ENCODE measurements at places on chromosomes 1 and 21.

DNA sequence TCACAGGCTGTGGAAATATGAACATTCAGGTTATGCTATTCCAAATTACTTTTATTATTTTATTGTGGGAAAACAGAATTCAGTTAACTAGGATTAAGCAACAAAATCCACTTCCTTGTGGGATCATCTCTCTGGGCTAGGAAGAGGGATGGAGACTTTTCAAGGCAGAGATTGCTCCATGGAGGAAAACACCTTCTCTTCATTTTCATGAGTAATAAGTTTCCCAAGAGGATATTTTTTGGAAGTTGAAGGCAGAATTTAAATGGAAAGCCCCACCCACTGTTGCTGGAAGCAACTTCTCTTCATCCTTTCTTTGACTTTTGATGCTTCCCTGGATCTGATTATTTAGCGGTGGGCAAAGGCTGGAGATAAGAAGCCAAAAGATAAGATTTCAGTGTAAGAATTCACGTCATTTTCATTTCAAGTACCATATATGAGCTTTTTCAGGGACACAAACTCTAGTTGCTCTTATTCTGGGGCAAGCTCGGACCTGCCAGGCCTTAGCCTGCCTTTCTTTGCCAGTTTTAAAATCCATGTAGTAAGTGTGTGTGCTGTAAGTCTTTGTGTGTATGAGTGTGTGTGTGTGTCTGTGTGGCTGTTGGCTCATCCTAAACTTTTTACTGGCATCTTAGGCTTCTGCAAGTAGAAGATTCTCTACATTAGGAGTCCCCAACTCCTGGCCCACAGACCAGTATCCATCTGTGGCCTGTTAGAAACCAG is 11.7 kb upstream of the IL24 start:
- DNase-seq: no peak

- DNase-seq: no peak
Observed at GRCh38 chr1:110856410-110856809, 16.5 kb upstream of the CD53 start.

GRCh38 chr1:190399233-190399632 is 78.4 kb downstream of the BRINP3 start:
- no peak for DNase-seq

GRCh38 chr1:233885196-233885920 is 19.1 kb upstream of the SLC35F3 start:
- DNase-seq: no peak

GRCh38 chr21:28908351-28908750 is 84.3 kb downstream of the LTN1 start:
- no peak for DNase-seq

DNA sequence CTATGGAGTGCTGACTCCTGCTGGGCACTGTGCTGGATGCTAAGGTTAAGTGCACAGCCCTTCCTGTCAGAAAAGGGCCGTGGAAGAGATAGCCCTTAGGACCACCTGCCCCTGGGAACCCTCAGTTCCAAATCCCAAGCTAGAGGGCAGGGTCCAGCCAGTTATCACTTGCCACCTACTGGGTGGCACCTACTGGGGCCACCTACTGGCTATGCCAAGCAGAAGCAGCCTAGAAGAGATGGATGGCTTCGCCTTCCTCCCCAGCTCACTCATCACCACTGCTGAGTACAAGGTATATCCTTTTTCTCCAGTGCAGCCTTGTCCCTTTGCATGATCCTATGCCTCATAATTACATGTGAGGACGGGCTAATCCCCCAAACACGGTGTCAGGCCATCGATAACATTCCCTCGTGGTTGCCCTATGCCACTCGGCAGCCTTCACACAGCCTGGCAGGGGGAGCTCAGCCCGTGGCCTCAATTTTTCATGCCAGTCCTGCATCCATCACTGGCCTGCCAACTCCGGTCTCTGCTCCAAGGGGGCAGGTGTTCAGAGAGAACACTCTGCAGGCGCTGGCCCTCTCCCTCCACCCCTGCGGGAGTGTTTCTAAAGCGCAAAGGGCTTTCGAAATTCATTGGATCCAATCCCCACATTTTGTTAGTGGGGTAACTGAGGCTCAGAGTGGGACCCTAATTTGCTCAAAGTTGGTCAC is 49.0 kb downstream of the SYT2 start:
- no peak for DNase-seq

GRCh38 chr1:99004254-99004860 is 304 bp downstream of the PLPPR5 start:
- DNase-seq: no peak

- no peak for DNase-seq
Observed at GRCh38 chr1:51624855-51625254, 8.0 kb downstream of the OSBPL9 start.

GRCh38 chr1:75327395-75327794 is 193.2 kb downstream of the LHX8 start:
- DNase-seq: no peak

DNA sequence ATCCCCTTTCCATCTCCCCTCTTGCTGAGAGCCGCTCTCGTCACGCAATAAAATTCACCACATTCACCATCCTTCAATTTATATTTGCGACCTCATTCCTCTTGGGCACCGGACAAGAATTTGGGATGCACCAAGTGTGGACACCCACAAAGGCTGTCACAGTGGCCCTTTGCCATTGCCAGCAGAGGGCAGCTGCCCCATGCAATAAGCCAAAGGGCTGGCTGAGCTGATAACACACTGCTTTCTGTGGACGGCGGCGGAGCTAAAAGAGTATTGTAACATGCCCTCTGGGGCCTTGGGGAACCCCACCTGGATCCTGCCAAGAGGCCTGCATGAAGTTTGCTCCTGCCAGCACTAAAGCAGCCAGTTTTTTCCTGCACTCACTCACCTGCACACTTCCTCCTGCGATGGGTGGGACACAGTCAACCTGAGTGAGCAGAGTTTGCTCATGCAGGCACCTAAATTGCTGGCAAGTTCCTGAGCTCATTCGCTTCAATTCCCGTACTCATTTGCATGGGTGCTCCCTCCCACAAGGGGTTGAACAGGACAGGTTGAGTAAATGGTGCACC is 792.3 kb upstream of the ADAMTS5 start:
- DNase-seq: no peak

DNA sequence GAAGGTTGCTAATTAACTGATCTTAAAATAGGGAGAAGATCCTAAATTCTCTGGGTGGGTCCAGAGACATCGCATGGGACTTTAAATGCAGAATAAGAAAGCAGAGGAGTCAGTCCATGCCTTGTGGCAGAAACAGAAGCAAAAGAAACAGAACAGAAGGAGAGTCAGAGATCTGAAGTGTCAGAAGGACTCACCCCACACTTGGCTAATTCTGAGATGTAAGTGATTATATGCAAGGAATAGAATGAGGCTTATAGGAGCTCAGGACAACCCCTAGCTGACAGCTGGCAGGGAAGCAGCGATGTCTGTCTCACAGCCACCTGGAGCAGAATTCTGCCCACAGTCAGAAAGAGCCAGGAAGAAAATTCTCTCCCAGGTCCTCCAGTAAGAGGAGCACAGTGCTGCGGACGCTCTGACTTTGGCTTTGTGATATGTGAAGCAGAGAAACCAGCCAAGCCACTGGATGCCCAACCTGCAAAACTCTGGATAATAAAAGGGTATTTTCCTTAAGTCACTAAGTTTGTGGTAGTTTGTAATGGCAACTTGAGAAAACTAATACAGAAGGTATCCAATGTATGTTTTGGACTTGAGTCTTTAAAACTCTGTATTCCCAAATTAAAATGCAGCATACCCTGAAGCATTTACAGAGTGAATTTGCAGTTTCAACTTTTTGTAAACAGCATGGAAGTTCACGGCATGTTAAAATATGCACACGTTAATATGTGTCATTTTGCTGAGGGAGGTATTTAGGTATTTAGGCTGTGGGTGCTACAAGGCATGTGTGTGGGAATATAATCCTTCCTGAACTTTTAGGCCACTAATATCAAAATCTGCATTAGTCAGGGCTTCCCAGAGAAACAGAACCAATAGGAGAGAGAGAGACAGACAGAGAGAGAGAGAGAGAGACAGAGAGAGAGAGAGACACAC is 388.5 kb downstream of the PCP4 start:
- DNase-seq: no peak

GRCh38 chr1:184622136-184622823 is 132.4 kb downstream of the EDEM3 start:
- DNase-seq: no peak

GRCh38 chr21:36567216-36567885 is 87.4 kb upstream of the CLDN14 start:
- DNase-seq: no peak

DNA sequence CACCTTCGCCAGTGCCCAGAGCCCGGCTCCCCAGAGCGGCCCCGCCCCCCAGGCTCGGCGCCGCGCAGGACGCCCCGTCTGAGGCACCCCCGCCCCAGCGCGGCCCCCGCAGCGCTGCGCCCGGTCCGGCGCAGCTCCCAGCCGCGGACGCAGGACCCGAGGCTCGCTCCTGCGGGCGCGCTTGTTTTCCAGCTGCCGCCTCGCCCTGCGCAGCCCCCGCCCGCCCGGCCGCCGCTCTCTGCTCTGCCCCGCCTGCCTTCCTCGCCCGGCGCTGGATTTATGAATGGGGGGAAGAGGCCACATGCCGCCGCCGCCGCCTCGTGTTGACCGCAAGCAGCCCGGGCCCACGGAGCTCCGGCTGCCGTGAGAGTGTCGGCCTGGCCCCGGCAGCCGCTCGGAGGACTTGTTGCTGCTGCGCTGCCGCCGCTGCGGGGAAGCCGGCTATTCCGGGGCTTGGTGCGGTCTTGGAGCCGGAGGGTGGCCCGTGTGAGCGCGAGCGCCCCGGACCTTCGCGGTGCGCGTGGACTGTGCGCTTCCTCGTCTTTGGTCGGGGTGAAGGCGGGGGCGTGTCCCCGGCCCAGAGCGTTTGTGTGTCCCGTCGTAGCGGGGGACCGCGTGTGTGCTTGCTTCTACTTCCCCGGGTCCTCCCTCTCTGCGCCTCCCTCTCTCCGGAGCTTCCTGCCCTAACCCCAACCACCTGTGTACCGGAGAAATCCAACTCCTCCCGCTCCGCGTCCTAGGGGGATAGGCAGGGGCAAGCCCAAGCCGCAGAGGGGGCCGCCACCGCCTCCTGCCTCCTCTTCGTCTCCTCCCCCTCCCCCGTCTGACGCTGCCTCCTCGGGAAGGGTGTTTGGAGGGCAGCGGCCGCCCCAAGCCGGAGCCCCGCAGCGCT is 736 bp downstream of the KCNC4 start:
- no peak for DNase-seq

GRCh38 chr1:15249081-15249480 is 2.1 kb downstream of the FHAD1 start:
- DNase-seq: no peak

- DNase-seq: no peak
Observed at GRCh38 chr1:189669846-189670245, 807.8 kb downstream of the BRINP3 start.

GRCh38 chr1:178119628-178120027 is 25.7 kb downstream of the RASAL2 start:
- DNase-seq: no peak

DNA sequence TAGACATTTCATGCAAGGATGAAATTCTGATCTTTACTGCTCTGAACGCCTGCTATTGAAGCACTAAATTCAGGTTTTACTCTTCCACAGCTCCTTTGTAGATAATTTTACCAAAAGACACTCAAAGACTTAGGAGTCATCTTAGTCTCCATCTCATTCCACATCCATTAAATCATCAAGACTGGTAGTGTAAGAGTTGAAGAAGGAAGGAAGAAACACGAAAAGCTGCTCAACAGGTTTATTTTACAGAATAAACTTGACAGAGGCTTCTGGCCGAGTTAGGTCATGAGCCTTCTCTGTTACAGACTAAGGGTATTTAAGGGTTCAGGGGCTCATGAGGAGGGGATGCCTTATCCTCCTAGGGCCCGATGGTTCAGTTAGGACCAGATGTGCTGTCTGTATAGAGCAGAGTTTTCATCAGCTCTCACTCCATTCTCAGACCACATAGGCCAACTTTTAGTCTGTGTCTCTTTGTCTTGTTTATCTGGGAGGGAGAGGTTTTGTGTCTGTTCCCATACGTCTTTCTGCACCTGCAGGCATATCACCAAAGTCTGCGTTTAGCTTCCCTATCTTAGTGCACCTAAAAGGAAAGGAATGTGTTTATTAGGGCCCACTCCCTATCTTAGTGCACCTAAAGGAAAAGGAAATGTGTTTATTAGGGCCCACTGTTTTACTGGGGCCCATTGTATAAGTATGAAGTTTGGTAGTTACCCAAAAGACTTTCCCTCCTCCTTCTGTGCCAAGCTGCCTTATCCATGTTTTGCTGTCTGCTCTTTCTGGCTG is 57.4 kb upstream of the RGS18 start:
- no peak for DNase-seq

DNA sequence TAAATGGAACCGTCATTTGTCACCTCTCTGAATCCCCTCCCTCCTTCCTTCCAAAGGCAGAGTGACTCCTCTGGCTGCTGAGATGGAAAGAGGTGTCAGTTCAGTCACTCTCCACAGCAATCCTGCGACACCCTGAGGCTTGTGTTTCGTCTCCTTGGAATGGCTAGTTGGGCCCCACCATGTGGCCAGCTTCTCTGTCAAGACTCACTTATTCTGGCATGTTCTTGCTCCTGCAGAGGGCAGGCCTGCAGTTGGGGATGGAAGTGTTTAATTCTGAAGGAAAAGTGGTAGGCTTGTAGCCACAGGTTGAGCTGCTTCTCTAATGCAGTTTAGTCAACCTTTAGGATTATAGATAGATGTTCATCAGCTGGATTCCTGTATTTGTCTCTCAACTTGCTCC is 149.6 kb downstream of the LMO4 start:
- DNase-seq: no peak

GRCh38 chr1:226021401-226021800 is 22.3 kb upstream of the SDE2 start:
- no peak for DNase-seq

DNA sequence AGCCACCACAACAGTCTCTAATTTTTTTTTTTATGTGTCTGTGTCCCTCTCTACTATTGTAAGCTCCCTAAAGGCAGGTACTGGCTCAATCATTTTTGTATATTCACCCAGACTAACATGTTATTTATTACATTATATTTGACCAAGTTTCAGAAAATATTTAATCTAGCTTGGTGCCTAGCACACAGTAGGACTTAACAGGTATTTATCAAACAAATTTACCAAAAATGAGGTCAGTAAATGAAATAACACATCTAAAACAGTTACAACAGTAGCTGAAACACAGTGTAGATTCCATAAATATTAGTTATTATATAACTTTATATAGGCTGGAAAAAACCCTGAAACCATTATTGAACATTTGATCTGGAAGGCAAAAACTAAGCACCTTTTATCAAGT is 2.7 kb downstream of the NRDC start:
- no peak for DNase-seq

DNA sequence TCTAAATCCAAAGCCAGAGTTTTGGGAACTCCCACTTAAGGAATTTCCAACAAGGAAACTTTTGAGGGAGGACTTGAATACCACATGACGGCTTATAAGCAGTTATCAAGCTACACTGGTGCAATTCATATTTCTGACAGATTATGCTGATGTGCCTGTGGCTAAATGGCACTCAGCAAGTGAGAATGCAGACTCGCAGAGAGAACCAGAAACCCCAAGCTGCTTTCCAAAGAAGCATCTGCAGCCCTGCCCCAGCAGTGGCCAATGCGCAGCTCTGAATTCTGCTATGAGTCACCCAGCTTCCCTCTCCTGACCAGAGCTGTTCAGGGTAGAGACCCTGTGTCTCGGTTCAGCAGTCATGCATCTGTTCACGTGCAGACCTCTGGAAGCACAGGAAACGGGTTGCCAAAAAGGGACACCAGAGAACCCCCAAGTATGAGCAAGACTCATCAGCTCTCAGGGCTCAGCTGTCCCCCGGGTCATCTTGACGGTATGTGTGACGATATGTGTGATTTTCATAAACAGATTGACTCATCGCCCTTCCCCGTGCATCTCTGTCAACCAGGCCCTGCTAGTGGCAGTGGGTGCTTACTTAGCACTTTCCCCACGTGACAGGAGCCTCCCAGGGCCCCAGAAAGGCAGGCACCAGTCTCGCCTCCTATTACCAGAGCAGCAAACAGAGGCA is 76.3 kb downstream of the ITPKB start:
- no peak for DNase-seq

Data from left renal cortex interstitium (tissue), 4 donors.